Activated CD4-positive, alpha-beta T cell treated with anti-CD3 and anti-CD28 coated beads, Interleukin-2, amount 50 U/mL, for 48 hours (primary cell): ENCODE measurements at places on chromosomes 1 and 21.

DNA sequence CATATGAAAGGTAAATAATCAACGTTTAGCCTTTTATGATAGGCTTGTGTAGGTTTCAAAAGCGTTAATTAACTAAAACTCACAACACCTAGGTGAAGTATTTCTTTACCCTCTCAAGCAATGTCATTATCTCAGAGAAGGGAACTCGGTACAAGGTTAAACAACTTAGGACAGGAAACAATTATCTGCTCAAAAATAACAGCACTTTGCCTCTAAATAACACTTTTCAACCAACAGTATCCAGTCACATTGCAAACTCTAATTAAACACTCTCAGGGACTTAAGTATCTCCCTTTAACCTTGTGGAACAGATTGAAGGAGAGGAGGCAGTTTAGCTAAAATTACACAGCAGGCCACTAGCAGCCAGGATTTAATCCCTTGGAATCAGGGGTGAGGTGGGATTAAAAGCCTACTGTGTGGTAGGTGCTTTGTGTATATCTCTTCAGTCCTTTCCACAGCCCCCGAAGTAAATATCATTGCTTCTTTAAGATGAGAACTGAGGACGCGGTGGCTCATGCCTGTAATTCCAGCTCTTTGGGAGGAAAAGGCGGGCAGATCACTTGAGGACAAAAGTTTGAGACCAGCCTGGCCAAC, 5.2 kb upstream of the AKNAD1 start:
- DNase-seq, result no peak

- DNase-seq, result no peak
Measured at GRCh38 chr1:216894494-216894893, 171.3 kb upstream of the ESRRG start.

DNA sequence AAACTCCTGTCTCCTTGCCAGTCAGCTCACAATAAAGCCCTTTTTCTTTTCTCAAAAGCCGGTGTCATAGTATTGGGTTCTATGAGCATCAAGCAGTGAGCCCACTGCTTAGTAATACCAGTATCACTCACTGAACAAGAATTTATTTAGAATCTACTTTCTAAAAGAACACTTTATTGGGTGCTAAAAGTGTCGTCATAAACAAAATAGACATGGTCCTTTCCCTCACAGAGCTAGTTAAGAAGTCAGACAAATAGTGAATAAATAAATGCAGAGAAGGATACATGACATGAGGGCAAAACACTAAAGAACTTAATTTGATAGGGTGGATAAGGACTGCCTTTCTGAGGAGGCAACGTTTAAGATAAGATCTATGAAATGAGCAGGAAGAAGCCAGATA, 32.2 kb downstream of the EVI5 start:
- DNase-seq, result no peak

GRCh38 chr1:94863297-94863911, 43.2 kb downstream of the SLC44A3 start:
- DNase-seq, result no peak

DNA sequence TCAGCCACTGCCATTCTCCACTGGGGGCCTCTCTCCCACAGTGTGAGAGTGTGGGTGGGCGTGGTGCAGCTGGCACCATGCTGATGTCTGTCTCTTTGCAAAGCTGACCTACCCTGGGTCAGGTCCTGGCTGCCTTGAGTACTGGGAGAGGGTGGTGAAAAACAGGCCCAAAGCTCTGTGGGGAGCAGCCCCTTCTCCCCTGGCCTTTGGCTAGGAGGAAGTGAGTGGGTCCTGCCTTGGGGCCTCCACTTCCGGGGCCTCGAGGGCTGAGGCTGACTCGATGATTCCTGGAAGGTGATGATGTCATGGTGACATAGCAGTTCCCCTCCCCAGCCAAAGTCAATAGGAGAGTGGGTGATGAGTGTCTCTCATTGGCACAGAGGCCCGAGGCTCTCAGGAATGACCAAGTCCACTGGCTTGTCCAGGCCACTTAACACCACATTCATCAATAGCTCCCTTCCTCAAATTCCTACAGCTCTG, 53.0 kb downstream of the IER5 start:
- DNase-seq, result peak; percentile 81

DNA sequence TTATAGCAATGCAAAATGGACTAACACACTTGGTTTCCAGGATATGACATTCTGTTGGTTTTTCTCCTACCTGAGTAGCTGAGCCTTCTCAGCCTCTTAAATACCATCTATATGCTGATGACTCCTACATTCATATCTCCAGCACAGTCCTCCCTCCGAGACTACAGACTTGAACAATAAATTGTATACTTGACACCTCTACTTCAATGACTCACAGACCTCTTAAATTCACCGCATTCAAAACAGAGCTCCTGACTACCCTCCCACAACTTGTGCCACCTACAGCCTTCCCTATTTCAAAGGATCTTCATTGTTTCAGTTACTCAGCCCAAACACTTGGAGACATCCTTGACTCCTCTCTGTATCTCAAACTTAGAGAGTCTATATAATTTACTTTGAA, 66.8 kb upstream of the ASB17 start:
- DNase-seq, result no peak
